Activated T-cell treated with anti-CD3 and anti-CD28 coated beads, Interleukin-2, amount 50 U/mL, for 72 hours (primary cell): ENCODE measurements at places on chromosomes 3 and 15. TPM values are rescaled to one million over a fixed set of nuclear protein-coding genes. Genes with fewer than 3 reads are reported as not detected.

The B3GALNT1 gene
- total RNA-seq: 1.9 TPM

The TMEM62 gene
- 17.1 TPM for total RNA-seq

The DLL4 gene
- 0.12 TPM for total RNA-seq

The GHSR gene
- total RNA-seq: not detected

The UNC45A gene
- 65.9 TPM for total RNA-seq

The LRRIQ4 gene
- not detected for total RNA-seq

The ARGFX gene
- not detected for total RNA-seq

The RFTN1 gene
- 128 TPM for total RNA-seq

The ALPK3 gene
- 0.46 TPM for total RNA-seq

The RBMS3 gene
- 2.5 TPM for total RNA-seq

The NOP10 gene
- total RNA-seq: 126 TPM

The CCR2 gene
- 0.46 TPM for total RNA-seq
